RWPE2 (cell line): ENCODE measurements at places on chromosomes 7 and 10.

DNA sequence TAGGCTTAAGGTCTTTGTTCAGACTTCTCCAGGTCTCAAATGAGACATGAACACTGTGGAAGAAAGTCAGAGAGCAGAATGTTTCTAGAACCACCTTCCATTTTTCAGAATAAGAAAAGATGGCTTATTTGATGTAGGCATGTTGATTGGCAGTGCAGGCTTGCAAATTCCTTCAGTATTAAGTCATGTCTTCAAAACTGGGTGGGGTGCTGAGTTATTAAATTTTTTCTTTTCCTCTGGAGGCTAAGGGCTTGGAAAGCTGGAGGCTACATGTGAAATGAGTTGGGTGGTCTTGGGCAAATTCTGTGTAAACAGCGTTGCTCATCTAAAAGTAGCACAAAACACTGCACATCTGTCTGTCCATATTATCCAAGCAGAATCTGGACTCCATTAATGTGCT lies 62.8 kb downstream of the PRTFDC1 start:
- no peak for DNase-seq

- DNase-seq = no peak
These were observed 45.5 kb upstream of the TMEM140 start for GRCh38 chr7:135102372-135102771.

- DNase-seq = no peak
These were observed 10.4 kb downstream of the TAX1BP1 start for GRCh38 chr7:27750316-27750715.

DNA sequence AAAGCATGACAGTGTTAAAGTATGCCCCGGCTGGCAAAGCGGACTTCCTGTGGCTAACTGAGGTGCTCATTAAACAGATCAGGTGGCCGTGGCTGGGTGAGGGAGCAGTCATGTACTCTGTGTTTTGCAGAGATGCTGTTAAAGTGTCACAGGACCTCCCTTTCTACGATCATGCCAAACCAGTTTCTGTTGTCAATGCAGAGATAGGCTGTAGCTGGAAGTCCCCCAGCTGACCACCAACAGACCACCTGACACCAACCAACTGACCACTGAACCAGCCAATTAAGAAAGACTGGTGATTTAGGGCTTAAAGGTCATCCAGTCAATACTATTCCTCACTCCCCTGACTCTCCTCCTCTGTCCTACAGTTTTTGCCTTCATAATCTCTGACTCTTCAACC lies 431.1 kb upstream of the LRGUK start:
- no peak for DNase-seq

DNA sequence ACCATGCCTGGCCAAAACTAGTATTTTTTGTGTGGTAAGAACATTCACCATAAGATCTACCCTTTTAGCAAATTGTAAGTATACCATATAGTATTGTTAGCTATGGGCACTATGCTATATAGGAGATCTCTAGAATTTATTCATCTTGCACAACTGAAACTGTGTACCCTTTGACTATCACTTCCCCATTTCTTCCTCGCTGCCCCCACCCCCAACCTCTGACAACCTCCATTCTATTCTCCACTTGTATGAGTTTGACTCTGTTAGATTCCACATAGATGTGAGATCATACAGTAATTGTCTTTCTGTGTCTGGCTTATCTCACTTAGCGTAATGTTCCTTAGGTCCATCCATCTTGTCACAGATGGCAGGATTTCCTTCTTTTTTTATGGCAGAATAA lies 3.6 kb downstream of the CASP7 start:
- no peak for DNase-seq

- no peak for DNase-seq
These were observed 911 bp upstream of the HNRNPH3 start for GRCh38 chr10:68330852-68331454.

DNA sequence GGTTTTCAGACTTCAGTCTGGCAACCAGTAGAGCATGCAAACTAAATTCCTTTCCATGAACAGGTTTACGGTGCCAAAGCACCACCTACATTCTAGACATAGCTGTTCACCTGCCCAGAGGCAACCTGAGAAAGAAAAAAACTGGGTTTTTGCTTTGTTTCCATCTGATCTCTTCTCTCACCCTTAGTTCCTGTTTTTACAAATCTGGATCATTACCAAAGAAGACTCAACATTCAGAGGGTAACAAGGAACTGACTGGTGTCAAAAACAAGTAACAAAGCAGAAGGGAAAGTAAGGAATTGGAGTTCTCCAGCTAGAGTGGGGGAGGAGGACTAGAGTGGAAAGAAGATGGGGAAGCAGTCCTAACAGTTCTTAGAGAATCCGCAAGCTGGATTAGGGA lies 36.4 kb downstream of the CPVL start:
- DNase-seq = no peak

- no peak for DNase-seq
These were observed 220 bp upstream of the ZKSCAN5 start for GRCh38 chr7:99504281-99504602.

DNA sequence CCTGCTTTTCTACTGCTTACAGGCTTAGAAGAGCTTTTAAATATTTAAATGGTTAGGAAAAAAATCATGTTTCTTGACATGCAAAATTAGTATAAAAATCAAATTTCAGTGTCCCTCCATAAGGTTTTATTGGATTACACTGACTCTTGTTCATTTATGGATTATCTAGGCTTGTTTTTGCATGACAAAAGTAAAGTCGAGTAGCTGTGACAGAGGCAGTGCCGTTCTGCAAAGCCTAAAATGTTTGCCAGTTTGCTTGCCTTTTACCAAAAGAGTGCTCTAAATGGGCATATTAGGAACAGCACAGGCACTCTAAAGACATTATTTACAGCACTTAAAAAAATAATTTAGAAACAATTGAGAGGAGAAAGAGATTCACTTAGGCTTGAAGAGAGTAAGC lies 139.6 kb downstream of the TSPAN12 start:
- DNase-seq = no peak

- DNase-seq = no peak
These were observed 20.3 kb upstream of the RNF32 start for GRCh38 chr7:156620291-156620675.

DNA sequence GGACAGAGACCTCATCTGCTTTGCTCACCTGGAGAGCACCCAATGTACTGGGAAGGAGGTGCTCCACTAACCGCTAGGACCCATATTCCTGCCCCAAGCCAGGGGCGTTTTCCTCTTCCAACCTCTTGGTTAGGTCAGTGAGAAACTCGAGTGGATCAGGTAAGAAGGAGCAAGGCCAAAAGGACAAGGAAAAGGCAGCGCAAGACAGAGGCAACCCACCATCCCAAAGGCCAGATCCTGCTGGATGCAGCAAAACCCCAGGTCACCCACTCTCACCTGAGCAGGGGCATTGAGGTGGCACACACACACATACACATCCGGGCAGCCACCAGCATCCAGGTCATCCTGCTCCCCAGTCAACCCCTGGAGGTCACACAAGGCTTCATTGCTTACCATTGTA lies 105.1 kb downstream of the GRID1 start:
- DNase-seq = no peak

GRCh38 chr10:35379226-35380137 lies 43.2 kb downstream of the CCNY start:
- DNase-seq = no peak

DNA sequence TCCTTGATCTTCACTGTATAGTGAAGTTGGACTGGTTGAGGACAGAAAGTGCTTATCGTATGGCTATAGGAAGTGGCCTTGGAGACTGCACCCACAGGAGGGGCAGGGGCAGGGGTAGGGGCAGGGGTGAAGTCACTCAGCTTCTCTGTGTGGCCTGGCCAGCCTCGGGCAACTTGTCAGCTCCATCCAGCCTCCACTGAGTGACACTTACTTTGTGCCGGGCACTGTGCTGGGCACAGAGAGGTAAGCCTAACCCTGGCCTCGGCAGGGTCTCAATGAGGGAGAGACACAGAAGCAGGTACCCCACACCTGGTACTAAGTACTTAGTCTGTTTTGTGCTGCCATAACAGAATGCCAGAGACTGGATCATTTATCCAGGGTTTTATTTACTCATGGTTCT lies 99.3 kb upstream of the CTBP2 start:
- no peak for DNase-seq

DNA sequence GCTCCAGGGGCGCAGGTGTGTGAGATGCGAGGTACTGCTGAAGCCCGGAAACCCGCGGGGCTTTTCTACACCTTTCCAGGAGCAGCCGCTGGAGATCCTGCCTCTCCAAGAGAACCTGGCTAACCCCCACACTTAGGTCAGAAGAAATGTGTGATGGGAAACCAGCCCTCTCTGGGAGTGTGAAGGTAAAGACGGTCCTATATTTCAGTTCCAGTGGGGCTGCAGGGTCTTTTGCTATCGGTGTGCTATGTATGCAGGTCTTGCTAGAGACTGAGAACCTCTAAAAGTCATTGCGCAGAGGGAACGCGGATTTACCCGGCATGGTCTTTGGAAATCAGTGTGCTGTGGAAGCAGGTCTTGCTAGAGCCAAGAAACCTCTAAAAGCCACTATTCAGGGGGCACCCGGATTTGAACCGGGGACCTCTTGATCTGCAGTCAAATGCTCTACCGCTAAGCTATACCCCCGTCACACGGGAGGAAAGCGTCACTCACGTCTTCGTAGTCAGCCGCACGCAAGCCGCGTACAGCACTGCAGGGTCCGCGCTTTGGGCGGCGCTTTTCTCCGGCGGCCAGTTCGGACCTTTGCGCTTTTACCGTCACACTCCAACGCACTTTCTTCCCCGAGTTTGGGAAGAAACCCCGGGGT lies 46.0 kb downstream of the ZNF777 start:
- DNase-seq = no peak

DNA sequence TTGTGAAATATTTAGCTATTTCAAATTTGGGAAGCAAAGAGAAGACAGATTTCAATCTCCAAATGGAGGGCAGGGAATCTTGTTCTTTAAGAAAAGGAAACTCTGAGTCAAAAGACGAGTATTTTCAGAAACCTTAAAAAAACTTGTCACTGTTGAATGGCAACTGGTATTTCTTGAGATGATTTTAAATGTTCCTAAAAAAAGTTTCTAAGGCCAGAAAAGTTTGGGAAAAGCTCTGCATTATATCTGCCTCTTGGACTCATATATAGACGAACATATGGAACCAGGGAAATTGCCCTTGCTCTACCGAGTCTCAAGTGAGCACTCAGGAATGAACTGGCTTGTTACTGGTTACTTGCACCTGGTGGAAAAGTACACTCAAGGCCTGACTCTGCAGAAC lies 69.5 kb downstream of the ADAM22 start:
- no peak for DNase-seq

GRCh38 chr7:149870701-149871483 lies 2.9 kb upstream of the ATP6V0E2 start:
- no peak for DNase-seq

DNA sequence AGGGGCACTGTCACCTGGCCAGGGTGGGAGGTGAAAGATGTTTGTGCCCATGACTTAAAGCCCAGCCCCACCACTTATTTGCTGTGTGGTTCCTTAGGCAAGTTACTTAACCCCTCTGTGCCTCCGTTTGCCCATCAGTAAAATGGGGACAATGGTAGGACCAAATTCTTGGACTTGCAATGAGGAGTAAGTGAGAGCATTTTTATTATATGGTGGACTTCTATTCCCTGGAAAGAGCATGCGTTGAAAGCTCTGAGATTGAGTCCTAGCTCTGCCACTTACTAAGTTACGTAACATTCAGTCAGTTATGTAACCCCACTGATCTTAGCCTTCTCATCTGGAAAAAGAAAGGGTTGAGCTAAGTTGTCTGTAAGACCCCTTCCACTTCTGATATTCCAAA lies 18.8 kb downstream of the VSIR start:
- DNase-seq = no peak

GRCh38 chr10:96532523-96532922 lies 18.8 kb upstream of the TLL2 start:
- no peak for DNase-seq

DNA sequence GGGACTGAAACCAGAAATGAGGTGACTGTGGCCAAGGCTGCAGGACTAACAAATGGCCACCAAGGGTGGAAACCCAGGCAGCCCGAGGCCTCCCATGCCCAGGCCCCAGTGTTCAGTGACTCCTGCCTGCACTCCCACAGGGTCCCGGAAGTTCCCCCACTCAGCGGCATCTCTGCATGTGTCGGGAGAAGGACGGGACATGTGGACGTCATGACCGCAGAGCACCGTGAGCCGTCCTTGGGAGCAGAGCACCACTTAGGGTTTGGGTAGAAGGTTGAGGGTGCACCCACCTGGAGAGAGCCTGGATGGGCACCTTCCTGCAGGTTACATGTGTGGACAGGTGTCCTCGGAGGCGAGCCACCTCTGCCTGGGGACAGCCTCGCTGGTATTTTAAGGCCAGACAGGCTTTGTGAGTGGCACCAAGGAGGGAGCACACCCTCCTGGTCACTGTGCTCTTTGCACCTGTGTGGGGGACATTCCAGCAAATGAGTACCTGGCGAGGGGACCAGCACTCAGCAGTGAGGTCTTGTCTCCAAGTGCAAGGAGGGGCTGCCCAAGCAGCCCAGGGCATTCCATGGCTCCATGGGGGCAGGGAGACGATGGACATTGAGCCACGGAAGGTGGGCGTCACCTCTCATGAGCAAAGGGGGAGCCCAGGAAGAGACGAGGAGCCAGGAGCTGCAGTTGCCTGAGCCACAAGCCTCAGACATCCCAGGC lies 95.3 kb upstream of the TCERG1L start:
- no peak for DNase-seq

DNA sequence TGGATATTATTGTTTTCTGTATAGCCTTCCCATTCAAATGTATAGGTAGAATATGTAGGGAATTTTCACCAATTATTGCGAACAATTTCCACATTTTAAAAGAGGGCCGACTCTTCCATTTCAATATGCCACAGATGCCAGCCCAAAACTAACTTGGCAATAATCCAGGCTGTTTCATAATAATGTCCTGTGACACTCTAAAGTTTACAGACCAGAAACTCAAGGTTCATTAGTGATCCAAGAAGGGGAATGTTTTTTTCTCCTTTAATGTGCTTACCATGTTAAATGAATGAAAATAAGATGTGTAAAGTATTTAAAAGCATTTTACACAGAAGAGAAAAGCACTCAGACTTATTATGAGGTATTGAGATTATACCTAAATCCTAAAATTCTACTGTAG lies 63.0 kb upstream of the FAM3C start:
- DNase-seq = no peak

GRCh38 chr10:21499701-21500577 lies 25.5 kb downstream of the SKIDA1 start:
- DNase-seq = peak; percentile 53

DNA sequence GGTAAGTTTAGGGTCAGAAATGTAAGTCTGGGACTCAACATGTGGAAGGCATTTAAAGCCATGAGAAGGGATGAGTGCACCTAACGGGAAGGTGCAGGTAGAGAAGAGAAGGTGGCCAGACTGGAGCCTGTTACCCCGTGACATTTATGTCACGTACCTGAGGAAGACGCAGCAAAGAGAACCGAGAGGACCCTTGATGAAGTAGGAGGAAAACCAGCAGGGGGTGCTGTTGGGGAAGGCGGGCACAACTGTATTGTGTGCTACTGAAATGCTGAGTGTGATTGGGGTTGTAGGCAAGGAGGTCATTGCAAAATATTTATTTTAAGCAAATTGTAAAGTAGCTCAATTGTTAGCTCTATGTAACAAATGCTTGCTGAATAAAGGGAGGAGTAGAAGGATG lies 338.2 kb upstream of the PRKCQ start:
- no peak for DNase-seq
